Mesendoderm (in vitro differentiated cells): ENCODE measurements at places on chromosomes 4 and X.
A peak's percentile ranks its signal among the peaks of the same experiment; 100 is the strongest.

DNA sequence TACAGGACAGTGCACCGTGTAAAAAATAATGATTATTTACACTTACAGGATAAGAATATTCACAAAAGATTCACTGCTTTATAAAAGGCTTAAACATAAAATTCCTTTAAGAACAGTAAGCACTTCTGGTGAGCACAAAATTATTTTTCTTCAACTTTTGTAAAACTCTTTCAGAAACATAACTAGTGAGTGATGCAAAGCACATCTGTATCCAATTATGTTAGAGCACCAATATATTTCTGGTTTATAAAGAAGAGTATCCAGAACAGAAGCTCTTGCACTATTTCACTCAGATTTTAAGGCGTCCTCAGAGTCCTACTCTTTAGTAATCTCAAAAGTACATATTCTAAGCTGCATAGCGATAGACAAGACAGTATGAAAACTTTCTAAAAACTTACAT, 276.0 kb downstream of the C4orf33 start:
- DNase-seq = no peak
- no peaks in the 10 kb centered on the region for H3K4me1 ChIP-seq
- no peak overlapping the region for H3K27ac ChIP-seq
- H3K4me3 ChIP-seq = no peak overlapping the region
- H3K36me3 ChIP-seq = no peaks in the 10 kb centered on the region
- H3K27me3 ChIP-seq = no peaks in the 10 kb centered on the region

- no peak overlapping the region for H3K27ac ChIP-seq
- no peaks in the 10 kb centered on the region for H3K4me1 ChIP-seq
- H3K4me3 ChIP-seq = no peak overlapping the region
Observed at GRCh38 chrX:45811326-45811725, 610.6 kb upstream of the DIPK2B start.

DNA sequence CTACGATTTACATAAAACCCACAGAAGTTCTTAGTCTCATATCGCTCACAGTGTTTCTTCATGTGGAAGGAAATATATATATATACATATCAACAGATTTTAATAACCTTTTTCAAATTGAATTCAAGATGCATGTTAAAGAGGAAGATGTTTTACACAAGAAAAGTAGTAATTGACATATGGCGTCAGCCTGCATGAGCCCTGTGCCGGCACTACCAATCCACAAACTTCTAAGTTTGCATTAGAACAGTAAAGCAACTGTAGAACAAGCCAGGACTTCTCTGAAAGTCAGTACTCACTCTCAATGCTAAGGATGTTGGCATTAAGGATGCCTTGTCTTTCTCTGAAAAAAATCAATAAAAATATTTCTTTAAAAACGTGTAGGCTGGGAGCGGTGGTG, 441.3 kb upstream of the SMIM31 start:
- H3K4me3 ChIP-seq = no peak overlapping the region
- no peaks in the 10 kb centered on the region for H3K4me1 ChIP-seq
- no peak for DNase-seq
- H3K36me3 ChIP-seq = no peaks in the 10 kb centered on the region

GRCh38 chrX:134670134-134670924, 12.1 kb upstream of the PLAC1 start:
- DNase-seq = peak; percentile 80
- H3K27ac ChIP-seq = no peak overlapping the region
- H3K27me3 ChIP-seq = no peaks in the 10 kb centered on the region
- H3K4me1 ChIP-seq = no peaks in the 10 kb centered on the region
- no peak overlapping the region for H3K4me3 ChIP-seq

DNA sequence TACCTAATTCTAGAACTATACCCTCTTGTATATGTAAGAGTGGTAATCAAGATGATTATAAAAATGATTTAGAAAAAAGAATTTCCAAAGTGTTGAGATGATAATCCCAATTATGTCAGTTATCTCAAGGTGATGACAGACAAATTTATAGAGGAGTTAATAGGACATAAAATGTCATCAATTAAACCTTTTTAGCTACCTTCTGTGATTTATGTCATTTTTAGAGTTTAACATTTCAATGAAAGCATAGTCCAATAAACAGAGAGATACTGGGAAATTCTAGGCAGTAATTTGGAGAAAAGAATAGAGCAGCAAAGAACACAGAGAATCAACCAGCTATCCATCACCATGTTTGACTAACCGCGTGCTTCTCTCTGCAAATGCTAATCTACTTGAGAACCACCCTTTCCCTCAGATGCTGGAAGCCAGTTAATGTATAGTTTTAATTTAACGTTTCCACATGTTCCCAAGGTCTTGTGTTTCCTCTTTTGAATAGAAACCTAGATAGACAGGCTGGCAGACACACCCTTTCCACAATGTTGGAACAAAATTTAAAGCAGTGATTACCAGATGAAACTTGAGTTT, 433.1 kb upstream of the FAM241A start:
- DNase-seq = no peak
- no peaks in the 10 kb centered on the region for H3K27me3 ChIP-seq
- H3K36me3 ChIP-seq = no peaks in the 10 kb centered on the region
- H3K4me1 ChIP-seq = no peaks in the 10 kb centered on the region

DNA sequence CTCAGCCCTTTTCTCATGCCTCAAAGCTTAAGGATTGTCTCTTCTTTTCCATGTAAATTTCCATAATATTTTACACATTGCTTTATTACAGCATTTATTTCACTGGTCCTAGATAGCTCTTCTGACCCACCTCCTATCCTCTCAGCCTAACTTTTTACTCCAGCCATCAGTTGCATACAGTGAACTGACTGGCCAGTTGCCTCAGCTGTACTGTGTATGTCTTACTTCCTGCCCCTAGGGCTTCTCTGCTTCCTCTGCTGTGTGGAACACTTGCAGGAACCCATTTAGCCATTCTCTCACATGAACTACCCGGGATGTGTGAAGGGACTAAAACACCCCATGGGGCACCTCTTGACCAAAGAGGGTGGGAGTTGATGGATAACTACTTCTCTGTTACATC, 18.0 kb downstream of the C4orf33 start:
- no peaks in the 10 kb centered on the region for H3K36me3 ChIP-seq
- H3K4me3 ChIP-seq = no peak overlapping the region
- H3K27ac ChIP-seq = no peak overlapping the region
- H3K4me1 ChIP-seq = no peaks in the 10 kb centered on the region

DNA sequence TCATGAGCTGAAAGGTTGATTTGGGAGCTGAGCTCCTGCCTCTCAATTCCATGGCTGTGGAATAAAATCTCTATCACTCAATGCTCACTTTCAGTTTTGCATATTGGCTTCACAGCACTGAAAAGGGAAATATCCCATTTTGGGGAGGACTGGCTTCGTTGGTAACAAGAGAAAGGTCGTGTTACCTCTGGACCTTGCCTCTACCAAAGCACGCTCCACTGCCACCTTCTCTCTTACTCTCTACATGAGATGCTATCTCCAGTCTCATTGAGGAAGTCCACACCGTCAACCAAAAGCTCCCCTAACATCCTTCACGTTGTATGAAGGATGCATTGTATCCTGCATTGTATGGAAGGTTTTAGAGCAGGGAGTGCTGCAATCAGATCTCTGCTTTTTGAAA, 195.0 kb upstream of the LDB2 start:
- H3K4me3 ChIP-seq = no peak overlapping the region
- peaks cover 13% of the 10 kb centered on the region for H3K4me1 ChIP-seq
- H3K27me3 ChIP-seq = no peaks in the 10 kb centered on the region
- no peaks in the 10 kb centered on the region for H3K36me3 ChIP-seq
- no peak for DNase-seq

DNA sequence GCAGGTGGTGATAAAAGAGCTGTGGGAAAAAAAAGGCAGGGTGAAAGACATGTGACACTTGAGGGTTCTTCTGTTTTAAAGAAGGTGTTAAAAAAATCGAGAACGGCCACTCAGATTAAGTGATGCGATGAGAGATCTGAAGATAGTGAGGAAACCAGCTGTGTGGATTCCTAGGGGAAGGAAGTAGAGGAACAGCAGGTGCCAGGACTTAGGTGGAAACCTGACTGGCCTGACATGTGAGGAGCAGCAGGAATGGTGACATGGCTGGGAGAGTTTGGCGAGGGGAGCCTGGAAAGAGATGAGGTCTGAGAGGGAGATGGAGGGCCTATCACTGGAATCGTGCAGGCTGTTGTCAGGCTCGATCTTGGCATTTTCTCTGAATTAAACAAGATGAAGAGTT, 55.5 kb downstream of the BMPR1B start:
- peak; percentile 61 for DNase-seq
- no peaks in the 10 kb centered on the region for H3K36me3 ChIP-seq
- no peaks in the 10 kb centered on the region for H3K27me3 ChIP-seq

DNA sequence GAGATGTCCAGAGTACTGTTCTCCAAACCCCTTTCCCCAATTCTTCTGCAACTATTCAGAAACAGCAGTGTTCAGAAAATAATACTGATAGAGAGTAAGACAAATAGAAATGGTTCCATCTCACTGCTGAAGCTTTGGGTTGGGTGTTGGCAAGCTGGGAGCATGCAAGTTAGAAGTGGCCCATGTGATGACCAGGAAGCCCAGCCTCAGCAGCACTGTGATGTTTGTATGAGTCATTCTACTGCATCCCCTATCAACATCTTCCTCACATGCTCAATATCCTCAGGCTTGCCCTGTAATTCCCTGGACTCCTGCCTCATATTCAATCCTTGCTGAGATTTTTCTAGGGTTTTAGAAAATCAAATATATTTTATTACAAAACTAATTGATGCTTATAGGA, 96.5 kb downstream of the CHRDL1 start:
- H3K36me3 ChIP-seq = no peaks in the 10 kb centered on the region
- H3K4me3 ChIP-seq = no peak overlapping the region
- no peak overlapping the region for H3K27ac ChIP-seq
- no peaks in the 10 kb centered on the region for H3K27me3 ChIP-seq
- no peaks in the 10 kb centered on the region for H3K4me1 ChIP-seq
- no peak for DNase-seq

DNA sequence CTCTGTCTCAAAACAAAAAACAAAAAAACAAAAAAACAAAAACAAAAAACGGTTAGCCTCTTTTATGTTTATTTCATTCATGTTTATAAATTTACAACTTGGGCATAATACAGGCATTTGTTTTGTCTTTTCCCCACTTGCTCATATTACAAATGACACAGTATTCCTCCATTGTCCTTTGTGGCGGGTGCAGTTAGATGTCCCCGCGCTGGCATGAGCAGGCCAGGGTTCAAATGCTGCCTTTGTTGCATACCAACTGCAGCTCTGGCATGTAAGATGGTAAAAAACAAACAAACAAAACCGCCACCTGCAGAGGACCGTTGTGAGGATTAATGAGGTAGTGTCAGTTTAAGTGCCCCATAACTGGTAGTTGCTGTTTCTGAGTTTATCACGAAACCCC, 16.1 kb upstream of the HPF1 start:
- H3K27me3 ChIP-seq = no peaks in the 10 kb centered on the region
- DNase-seq = no peak
- H3K4me3 ChIP-seq = no peak overlapping the region
- no peak overlapping the region for H3K27ac ChIP-seq

GRCh38 chr4:3862640-3863420, 96.6 kb downstream of the ADRA2C start:
- no peaks in the 10 kb centered on the region for H3K27me3 ChIP-seq
- H3K36me3 ChIP-seq = no peaks in the 10 kb centered on the region
- peaks cover 5% of the 10 kb centered on the region for H3K4me1 ChIP-seq
- H3K4me3 ChIP-seq = no peak overlapping the region

- no peaks in the 10 kb centered on the region for H3K4me1 ChIP-seq
- DNase-seq = no peak
- no peaks in the 10 kb centered on the region for H3K36me3 ChIP-seq
- H3K27ac ChIP-seq = no peak overlapping the region
- no peaks in the 10 kb centered on the region for H3K27me3 ChIP-seq
Observed at GRCh38 chrX:101774340-101774739, 114.7 kb upstream of the ARMCX2 start.

- no peak overlapping the region for H3K27ac ChIP-seq
- no peaks in the 10 kb centered on the region for H3K4me1 ChIP-seq
- no peaks in the 10 kb centered on the region for H3K27me3 ChIP-seq
- H3K36me3 ChIP-seq = no peaks in the 10 kb centered on the region
- no peak overlapping the region for H3K4me3 ChIP-seq
- no peak for DNase-seq
Observed at GRCh38 chrX:24216827-24217226, 67.3 kb downstream of the ZFX start.

- H3K36me3 ChIP-seq = no peaks in the 10 kb centered on the region
- H3K4me3 ChIP-seq = no peak overlapping the region
- no peak for DNase-seq
- no peaks in the 10 kb centered on the region for H3K4me1 ChIP-seq
- H3K27me3 ChIP-seq = no peaks in the 10 kb centered on the region
- no peak overlapping the region for H3K27ac ChIP-seq
Observed at GRCh38 chr4:57866468-57867171, 756.4 kb upstream of the IGFBP7 start.

GRCh38 chr4:2852481-2852921, 8.9 kb downstream of the ADD1 start:
- H3K4me3 ChIP-seq = no peak overlapping the region
- no peaks in the 10 kb centered on the region for H3K27me3 ChIP-seq
- H3K27ac ChIP-seq = no peak overlapping the region

GRCh38 chr4:4719436-4719835, 140.0 kb upstream of the MSX1 start:
- no peak overlapping the region for H3K4me3 ChIP-seq
- DNase-seq = no peak
- no peaks in the 10 kb centered on the region for H3K27me3 ChIP-seq
- H3K4me1 ChIP-seq = no peaks in the 10 kb centered on the region
- no peak overlapping the region for H3K27ac ChIP-seq
- no peaks in the 10 kb centered on the region for H3K36me3 ChIP-seq

DNA sequence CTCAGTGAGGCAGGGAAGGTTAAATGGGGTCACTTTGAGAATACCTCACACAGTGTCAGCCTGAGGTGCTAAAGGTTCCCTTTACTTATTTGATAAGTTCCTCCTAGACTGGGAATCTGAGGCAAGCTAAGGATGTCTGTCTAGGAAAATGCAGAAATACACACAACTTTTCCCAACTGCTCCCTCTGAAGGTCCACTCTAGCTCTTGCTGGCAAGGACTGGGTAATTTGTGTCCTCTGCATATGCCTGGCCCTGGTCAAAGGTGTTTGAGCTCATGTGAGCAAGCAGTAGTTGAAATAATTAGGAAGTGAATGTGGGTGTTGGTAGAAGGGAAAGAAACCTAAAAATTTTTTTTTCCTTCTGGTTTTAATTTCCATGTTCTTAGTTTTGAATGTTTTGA, 21.3 kb downstream of the TXLNG start:
- H3K36me3 ChIP-seq = no peaks in the 10 kb centered on the region
- no peaks in the 10 kb centered on the region for H3K27me3 ChIP-seq
- no peak overlapping the region for H3K27ac ChIP-seq
- H3K4me1 ChIP-seq = no peaks in the 10 kb centered on the region
- H3K4me3 ChIP-seq = no peak overlapping the region
- peak; percentile 54 for DNase-seq

- no peak overlapping the region for H3K4me3 ChIP-seq
- DNase-seq = no peak
- H3K36me3 ChIP-seq = no peaks in the 10 kb centered on the region
- H3K4me1 ChIP-seq = peaks cover 3% of the 10 kb centered on the region
Observed at GRCh38 chr4:40621229-40621591, 8.5 kb downstream of the RBM47 start.

DNA sequence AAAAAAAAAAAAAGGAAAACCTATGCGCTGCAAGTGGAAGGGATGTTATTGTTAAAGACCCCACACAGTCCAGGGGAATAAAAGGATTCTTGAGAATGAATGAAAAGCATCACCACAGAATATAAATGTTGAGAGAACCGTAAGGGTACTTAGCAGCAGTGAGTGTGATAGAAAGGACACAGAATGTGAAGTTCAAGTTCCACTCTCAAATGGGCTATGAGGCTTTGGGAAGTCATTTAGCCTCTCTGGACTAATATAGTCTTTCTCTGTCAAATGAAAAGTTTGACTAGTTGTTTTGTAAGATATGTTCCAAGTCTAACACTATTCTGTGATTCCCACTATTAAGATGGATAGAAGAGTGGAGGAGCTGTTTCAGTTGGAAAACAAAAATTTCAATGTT, 35.8 kb upstream of the MAML3 start:
- H3K27me3 ChIP-seq = no peaks in the 10 kb centered on the region
- DNase-seq = no peak
- no peaks in the 10 kb centered on the region for H3K4me1 ChIP-seq
- no peaks in the 10 kb centered on the region for H3K36me3 ChIP-seq
- H3K27ac ChIP-seq = no peak overlapping the region
